ENCODE measurements at places on chromosomes 2 and 18. TPM values are rescaled to one million over a fixed set of nuclear protein-coding genes. Genes with fewer than 3 reads are reported as not detected.

GRCh38 chr18:31983020-31983419 is 35.6 kb upstream of the RNF125 start:
- H3K27ac ChIP-seq: no peak overlapping the region
- no peaks in the 10 kb centered on the region for H3K36me3 ChIP-seq
- no peak for DNase-seq
- H3K27me3 ChIP-seq: no peaks in the 10 kb centered on the region
- no peak overlapping the region for H3K4me3 ChIP-seq
- no peaks in the 10 kb centered on the region for H3K4me1 ChIP-seq

DNA sequence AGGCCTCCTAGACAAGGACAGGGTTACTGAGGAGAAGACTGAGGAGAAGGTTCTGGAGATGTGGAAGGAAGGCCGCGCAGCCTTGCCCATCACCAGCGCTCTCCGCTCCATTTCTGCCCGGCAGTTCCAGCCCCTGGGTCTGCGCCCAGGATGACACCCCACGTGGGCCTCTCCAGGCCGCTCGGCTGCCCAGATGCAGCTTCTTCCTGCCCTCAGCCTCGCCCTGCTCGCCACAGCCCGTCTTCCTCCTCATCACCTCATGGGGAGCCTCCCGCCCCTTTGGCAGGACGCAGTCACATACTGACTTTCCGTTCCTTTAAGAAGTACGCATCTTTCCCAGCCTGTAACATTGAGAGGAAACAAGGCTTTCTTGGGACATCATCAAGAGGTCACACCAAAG is 37.1 kb downstream of the SNTG2 start:
- no peaks in the 10 kb centered on the region for H3K36me3 ChIP-seq
- H3K4me1 ChIP-seq: no peaks in the 10 kb centered on the region
- no peak overlapping the region for H3K4me3 ChIP-seq

DNA sequence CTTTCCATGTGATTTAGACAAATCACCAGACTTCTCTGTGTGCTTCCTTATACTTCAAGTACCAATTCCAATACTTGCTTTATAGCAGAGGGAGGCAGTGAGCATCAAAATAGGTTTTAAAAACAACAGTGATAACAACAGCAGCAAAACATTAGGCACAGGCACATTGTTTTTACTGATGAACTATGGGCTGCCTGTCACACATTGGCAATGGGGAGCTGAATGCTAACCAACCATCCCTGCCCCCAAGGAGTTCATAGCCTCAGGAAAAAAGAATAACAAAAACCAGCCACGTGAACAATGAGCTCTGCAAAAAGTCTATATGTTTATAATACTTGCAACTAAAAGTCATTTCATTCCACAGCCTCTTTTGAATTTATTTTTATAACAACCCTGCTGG is 287.9 kb upstream of the TRIB2 start:
- no peaks in the 10 kb centered on the region for H3K4me1 ChIP-seq
- H3K27me3 ChIP-seq: no peaks in the 10 kb centered on the region
- H3K36me3 ChIP-seq: no peaks in the 10 kb centered on the region
- no peak overlapping the region for H3K4me3 ChIP-seq

GRCh38 chr18:32373995-32374394 is 96.7 kb downstream of the GAREM1 start:
- no peaks in the 10 kb centered on the region for H3K27me3 ChIP-seq
- no peak overlapping the region for H3K27ac ChIP-seq
- DNase-seq: no peak
- H3K4me1 ChIP-seq: peaks cover 27% of the 10 kb centered on the region
- H3K4me3 ChIP-seq: no peak overlapping the region
- H3K36me3 ChIP-seq: no peaks in the 10 kb centered on the region

- H3K4me1 ChIP-seq: peaks cover 23% of the 10 kb centered on the region
- H3K27ac ChIP-seq: no peak overlapping the region
- H3K36me3 ChIP-seq: no peaks in the 10 kb centered on the region
- DNase-seq: no peak
- H3K4me3 ChIP-seq: no peak overlapping the region
- H3K27me3 ChIP-seq: no peaks in the 10 kb centered on the region
Measured at GRCh38 chr18:21841570-21841969, 101.0 kb downstream of the MIB1 start.

DNA sequence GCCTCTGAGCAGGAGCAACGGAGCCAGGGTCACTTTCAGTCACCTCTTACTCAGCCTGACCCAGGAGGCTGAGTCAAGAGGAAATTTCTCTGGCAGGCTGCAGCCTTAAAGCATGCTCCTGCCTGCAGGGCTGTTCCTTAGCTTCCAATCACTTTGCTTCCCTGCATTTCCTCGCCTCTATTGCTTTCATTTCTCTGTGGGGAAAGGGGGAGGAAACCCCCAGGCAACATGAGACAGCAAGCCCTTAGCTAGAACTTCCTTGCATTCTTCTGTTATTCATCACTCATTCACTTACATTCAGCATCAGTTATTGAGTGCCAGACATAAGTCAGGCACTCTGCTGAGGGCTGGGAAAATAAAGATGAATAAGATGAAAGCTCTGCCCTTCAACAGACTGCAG is 13.0 kb downstream of the XDH start:
- no peaks in the 10 kb centered on the region for H3K36me3 ChIP-seq
- H3K27me3 ChIP-seq: no peaks in the 10 kb centered on the region
- DNase-seq: no peak
- H3K27ac ChIP-seq: no peak overlapping the region

Gene GPR45
- total RNA-seq: not detected

GRCh38 chr18:62881509-62882016 is 166.2 kb downstream of the PHLPP1 start:
- no peak overlapping the region for H3K27ac ChIP-seq
- DNase-seq: no peak
- H3K4me1 ChIP-seq: peaks cover 9% of the 10 kb centered on the region

Measured in psoas muscle (tissue), 8 donors.